ENCODE measurements at places on chromosomes 5 and 9.

DNA sequence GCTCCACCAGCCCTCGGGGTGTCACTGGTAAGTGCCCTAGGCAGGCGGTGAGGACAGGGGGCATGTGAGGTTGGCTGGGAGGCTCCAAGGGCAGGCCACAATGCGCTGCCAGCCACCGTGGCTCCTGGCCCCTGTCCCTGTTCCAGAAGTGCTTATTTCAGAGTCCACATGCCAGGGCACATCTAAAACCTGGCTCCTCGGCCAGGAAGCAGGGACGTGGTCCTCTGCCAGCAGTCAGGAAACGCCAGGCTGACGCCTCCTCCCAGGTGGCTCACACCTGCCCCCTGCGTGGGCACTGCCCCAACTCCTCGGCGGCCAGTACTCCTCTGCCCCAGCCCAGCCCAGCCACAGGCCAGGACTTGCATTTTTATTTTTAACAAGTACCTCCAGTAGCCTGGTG is 68.5 kb downstream of the SECISBP2 start:
- DNase-seq = no peak

DNA sequence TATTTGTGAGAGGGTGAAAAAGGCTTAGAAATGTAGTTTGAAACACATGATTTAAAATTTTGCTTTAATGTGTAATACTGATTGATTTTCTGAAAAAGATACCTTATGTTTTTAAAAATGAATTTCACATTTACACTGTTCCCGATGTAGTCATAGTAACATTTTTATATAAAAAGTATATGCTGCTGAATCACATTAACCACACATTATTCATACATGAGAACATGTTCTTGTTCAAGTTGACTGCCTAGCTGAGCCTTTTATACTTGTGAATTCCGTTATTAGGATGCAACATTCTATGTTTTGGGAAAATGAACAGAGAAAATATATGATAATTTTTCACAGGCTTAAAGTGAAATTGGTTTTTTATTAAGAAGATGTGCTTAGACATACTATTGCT is 461.1 kb upstream of the NUDT12 start:
- no peak for DNase-seq

DNA sequence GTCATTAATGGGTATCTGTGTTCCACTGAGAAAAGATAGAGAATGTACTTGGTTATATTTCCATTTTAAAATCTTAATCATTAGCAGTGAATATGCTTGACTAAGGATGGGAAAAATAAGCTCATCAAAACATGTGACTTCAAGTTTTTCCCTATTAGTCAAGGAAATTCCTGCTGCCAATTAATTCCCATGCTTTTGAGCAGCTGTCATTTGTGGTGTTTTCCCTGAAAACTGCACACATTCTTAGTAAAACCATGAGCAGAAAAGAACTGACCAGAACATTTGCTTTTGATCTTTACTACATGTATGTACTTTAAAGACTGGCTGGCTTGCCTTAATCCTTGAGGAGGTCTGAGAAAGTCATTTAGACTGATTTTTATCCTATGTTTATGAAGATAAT is 75.2 kb downstream of the AOPEP start:
- no peak for DNase-seq

- no peak for DNase-seq
Measured at GRCh38 chr9:93427655-93428379, 23.7 kb upstream of the FAM120A start.

GRCh38 chr5:40385544-40385943 is 294.2 kb upstream of the PTGER4 start:
- no peak for DNase-seq

DNA sequence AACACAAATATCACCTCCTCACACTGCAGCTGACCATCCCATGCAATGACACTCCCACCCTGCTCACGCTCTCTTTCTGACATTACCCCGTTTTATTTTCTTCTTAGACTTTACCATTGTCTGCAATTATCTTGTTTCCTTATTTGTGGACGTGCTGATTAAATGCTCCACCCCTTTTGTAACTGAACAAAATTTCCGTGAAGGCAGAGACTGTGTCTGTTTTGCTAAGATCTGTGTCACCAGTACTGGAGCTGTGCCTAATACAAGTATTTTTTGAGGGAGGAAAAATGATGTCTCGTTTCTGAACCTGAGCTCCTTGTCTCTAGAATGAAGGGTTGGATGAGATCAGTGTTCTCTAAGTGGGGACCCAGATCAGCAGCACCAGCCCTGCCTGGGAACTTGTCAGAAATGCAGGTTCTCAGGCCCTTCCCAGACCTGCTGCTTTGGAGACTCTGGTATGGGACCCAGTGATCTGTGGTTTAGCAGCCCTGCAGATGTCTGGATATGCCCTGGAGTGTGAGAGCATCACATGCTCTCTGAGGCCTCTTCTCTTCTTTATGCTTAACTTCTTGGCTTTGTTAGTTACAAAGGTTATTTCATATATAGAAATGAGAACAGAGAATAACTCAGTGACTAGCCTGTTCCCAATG is 181.7 kb upstream of the GAS1 start:
- DNase-seq = no peak

- DNase-seq = no peak
Measured at GRCh38 chr5:15889001-15889400, 290.6 kb downstream of the MARCHF11 start.

DNA sequence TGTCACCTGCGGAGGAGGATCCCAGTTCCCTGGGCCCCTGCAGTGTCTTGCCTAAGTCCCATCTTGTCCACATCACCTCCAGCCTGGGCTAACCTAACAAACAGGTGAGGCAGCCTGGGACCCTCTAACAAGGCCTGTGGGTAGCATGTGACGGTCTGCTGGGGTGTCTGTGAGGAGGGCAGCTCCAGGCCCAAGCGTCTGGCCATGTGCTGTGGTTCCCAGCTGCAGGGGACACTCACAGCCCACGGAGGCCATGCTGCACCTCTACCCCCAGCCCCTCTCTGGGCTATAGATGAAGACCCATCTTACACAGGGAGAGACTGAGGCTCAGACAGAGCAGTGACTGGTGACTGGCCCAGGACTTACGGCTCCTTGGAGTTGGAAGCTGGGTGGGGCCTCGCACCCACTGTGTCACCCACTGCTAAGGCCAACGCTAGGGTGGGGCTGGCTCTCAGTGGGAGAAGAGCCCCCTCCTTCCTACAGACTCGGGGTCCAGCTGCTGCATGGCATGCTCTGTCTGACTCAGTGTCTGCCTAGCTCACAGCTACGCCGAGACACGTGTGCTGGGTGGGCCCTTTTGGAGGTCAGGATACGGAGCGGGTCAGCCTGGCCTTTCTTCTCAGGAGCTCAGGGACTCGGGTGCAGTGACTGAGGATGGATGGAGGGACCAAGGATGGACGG is 40.8 kb upstream of the RNF130 start:
- no peak for DNase-seq

GRCh38 chr5:140083120-140083519 is 30.8 kb upstream of the PURA start:
- DNase-seq = no peak

DNA sequence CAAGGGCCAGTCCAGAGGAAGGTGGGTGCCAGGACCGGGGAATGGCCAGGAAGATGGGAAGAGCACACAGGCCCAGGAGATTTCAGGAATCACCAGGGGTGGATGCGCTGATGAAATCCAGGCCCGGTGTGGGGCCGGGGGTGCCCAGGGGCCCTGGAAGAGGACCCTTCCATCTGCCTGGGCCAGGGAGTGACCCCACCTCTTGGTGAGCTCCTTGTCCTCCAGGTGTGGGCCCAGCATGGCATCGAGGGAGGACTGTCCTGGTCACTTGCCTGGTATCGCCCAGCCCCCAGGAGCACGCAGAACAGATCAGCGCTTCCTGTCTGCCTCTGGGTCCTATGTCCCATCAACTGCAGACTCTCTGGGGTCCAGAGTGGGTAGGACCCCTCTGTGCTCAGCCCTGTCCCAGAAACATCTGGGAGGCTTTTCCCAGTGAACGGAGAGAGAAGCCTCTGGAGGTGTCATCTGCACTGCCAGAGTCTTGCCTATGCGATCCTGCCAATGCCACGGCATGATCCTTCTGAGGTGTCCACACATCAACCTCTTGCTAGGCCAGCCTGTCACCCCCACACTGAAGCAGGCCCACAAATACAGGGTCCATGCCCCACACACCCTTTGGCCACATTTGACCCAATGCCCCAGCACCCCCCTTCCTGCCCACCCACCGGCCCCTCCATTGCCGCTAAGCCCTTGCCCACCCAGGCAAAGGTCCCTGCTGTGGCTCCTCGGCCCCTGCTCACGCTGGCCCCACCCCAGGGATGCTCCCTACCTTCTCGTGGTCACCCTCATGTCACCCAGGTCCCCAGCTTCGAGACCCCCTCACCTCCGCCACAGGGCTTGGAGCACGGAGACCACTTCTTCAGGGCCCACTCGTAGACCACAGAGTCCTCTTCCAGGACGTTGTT is 67.2 kb downstream of the ZNF354C start:
- no peak for DNase-seq

GRCh38 chr9:20297646-20298084 is 324.6 kb downstream of the MLLT3 start:
- no peak for DNase-seq

DNA sequence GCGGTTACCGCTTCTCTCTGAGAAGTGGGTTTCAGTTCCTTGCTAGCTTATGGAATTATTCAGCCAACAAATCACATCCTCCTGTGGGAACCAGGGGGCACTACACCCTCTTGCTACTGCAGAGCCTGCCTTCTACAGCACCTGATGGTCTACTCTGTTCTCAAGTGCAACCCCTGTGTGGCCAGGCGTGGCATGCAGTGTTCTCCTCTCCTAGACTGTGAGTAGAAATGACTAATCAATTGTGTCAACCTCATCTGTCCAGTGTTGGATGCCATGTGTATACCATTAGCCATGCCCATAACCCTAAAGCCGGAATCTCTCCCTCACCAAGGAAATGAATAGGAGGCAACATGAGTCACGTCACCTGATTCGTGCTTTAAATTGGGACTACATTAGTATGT is 117.2 kb upstream of the LIFR start:
- no peak for DNase-seq

GRCh38 chr5:124370601-124371000 is 375.8 kb downstream of the ZNF608 start:
- DNase-seq = no peak

- no peak for DNase-seq
Measured at GRCh38 chr5:101080462-101081240, 177.6 kb upstream of the ST8SIA4 start.

DNA sequence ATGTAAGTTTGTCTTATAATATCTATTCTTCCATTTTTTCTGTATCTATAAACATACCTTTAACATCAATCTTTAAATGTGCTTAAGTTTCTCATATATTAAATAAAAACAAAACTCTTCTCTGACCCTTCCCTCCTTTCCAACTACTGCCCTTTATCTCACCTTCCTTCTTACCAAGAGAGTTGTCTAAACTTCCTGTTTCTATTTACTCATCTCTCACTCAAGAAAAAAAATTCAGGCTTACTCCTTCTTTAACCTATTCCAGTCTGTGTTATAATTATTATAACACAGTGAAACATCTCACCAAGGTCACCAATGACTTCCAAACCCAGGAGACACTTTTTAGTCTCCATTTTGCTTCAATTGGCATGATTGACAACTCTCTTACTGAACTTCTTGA is 140.9 kb downstream of the CCDC171 start:
- no peak for DNase-seq

DNA sequence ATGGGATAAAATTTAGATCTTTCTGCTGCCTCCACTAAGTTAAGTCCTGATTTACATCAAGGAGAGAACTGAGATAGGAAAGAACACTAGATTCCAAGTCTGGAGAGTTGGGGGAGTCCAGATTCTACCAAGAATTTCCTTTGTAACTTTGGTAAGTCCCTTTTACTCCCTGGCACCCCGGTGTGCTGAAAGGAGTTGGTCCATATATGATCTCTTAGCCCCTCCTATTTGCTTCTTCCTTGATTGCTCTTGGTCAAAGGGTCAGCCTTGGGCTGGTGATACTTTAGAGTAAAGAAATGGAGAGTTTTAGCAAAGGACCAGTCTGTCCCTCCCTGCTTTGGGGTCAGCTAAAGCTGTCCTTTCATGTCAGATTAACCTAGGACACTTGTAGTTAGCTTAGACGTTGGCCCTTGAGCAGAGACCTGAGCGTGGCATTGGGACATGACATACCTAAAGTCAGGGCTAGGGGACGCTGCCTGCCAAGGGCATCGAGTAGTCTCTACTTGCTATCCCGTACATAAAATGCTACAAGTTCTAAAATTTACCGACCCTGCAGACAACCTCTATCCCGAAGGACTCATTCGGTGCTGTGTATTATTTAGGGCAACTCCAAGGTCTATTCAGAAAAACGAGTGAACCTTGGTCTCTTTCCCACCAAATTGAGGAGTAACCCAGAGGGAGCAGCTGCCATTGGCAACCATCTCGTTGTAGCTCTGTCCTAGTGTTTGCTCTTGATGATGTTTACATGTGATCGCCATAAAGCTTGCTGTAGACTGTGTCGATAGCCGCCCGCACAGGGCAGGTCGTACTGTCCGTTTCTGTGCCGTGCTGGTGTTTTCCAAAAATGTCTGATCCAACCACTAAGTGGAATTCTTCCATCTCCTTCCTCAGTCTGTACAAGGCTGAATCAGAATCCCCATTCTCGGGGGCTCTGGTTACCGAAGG is 94.4 kb downstream of the PDE6A start:
- DNase-seq = no peak

DNA sequence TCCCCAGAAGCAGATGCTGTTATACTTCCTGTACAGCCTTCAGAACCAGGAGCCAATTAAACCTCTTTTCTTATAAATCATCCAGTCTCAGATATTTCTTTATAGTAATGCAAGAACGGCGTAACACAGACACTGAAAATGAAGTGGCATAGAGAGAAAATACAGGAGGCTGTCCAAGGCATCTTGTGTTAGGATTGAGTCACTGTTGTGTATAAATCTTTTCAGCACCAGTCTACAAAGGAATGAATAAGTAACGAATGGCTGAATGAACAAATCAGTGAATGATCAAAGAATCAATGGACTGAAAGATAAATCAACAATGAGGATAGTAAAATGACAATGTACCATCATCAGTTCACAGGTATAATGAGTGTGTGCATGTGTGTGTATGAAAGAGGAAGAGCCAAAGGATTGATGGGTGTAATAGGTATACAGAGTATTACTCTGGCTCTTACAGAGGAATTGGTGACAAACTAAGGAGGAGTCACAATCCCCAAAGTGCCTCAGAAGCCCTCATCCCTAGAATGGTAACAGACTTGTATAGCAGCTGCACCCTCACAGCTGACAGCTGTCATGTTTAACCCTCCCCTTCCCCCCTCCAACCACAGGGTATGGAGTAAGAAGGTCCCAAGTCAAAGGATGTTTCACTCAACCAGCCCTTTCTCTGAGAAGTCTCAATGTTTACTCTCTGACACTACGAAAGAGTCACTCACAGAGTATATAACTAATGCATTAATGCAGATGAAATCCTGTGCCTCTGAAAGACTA is 29.8 kb upstream of the MIER3 start:
- DNase-seq = no peak

DNA sequence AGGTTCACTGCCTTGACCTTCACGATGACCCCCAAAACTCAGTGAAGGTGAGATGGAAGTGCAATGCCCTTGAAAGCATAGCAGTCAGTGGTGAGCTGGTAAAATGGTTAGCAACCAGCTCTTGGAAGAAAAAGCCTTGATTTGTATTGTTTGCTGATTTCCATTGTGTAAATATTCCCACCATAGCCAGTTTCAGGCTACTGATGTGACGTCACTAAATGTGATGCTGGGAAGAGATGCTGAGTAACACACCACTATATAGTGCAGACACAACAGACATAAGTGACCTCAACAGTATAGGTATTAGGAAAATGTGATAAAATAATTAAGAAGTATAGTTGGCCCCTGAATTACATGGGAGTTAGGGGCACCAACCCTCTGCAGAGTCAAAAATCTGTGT is 31.1 kb downstream of the GZMK start:
- DNase-seq = no peak

All from activated naive CD4-positive, alpha-beta T cell treated with anti-CD3 and anti-CD28 coated beads, Interleukin-2, amount 50 U/mL, for 16 hours (primary cell).